Stimulated activated CD8-positive, alpha-beta memory T cell treated with anti-CD3 and anti-CD28 coated beads, Interleukin-4, amount 100 ng/mL, for 1 hour (primary cell): ENCODE measurements at places on chromosomes 5 and 9.

- DNase-seq = no peak
Measured at GRCh38 chr9:135547756-135548736, 2.1 kb downstream of the OBP2A start.

GRCh38 chr5:54520940-54521339, 3.4 kb downstream of the SNX18 start:
- DNase-seq = no peak

GRCh38 chr9:77907585-77907984, 124.0 kb downstream of the GNAQ start:
- DNase-seq = no peak

GRCh38 chr5:98570010-98570409, 203.5 kb upstream of the RGMB start:
- no peak for DNase-seq

DNA sequence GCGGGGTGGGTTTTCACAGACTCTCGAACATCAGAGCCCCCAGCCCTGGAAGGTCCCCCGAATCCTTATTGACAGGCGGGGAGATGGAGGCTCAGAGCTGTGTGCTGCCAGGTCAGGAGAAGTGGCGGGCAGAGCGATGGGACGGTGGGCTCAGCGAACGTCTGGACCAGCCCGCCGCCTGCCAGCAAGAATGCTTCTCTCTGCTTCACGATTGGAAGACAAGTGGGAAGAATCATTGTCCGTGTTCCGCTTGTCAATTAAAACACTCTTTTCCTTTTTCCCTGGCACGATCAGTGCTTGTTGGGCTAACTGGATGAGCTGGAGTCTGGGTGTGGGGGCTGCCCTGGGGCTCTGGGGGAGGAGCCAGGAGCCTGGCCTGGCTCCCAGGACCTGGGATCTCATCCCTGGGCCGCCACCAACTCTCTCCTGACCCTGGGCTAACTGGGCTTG, 1.6 kb downstream of the COL5A1 start:
- DNase-seq = no peak

DNA sequence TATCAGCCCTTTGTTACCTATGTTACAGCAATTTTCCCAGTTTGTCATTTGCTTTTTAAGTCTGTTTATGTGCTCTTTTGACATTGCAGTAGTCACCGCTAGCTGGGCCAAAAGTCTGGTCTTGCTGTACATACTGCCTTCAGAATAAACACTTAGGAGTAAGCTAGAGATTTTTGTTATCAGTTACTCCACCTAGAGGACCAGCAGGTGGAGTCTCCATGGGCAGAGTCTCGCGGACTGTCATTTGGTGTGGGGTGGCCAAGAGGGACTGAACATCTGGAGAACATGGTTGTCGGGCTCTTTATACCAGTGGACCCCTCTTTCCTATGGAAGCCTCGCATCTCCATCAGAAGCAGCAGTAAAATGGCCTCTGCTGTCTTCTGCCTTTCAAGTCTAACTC, 10.8 kb upstream of the MGAT1 start:
- no peak for DNase-seq

GRCh38 chr9:76799473-76799872, 35.2 kb downstream of the PCA3 start:
- no peak for DNase-seq

DNA sequence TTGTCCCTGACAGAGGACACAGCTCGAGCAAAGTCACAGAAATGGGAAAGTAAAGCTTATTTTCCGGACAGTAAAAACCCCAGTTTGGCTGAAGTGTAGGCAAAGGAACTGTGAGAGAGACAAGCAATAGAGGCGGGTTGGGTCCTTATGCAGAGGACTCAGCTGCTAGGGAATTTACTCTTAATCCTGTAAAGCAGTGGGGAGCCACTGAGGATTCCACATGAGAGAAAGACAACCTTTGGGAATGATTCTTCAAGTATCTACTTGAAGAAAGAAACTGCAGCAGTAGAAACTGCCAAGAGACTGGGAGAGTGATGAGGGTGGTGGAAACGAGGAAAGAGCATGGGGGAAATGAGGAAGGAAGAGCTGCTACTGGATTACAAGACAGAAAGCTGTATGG, 20.2 kb downstream of the ASTN2 start:
- no peak for DNase-seq

DNA sequence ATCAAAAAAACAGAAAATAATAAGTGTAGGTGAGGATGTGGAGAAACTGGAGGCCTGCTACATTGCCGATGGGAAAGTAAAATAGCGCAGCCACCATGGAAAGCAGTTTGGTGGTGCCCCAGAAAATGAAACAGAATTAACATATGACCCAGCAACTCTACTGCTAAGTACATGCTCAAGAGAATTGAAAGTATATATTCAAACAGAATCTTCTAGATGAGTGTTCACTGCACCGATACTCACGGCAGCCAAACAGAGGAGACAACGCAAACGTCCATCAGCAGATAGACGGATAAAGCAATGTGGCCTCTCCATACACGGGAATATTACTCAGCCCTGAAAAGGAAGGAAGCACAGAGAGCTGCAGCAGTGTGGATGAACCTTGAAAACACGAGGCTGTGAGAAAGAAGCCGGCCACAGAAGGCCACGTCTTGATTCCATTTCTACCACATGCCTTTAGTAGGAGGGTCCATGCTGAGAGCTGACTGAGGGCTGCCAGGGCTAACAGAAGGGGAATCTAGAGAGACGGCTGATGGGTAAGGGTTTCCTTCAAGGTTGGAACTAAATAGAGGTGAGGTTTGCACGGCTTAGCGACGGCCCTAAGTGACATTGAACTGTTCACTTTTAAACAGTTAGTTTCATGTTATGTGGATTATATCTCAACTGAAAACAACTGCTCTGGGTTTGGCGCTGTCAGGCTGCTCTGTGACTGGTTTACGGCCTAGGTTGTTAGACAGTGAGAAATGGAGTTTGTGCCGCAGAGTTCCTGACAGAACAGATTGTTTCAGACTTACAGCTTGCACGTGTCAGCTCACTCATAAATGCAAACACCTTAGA, 29.8 kb downstream of the AHRR start:
- DNase-seq = no peak

DNA sequence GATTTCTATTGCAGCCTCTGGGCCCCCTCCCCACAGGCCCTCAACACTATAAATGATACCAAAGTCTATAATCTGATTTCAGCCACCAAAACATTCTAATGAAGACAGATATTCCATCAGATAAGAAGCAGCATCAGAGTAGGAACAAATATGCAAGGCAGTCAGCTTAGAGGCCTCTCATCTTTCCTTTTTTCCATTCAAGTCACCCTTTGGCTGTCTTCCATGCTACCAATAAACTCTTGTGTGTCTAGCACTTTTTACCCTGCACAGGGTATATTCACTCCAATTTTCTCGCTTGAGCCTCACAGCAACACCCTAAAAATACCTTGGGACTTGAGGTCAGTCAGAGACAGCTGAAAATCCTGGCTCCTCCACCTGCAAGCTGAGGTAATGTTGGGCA, 193.7 kb downstream of the BRINP1 start:
- no peak for DNase-seq

DNA sequence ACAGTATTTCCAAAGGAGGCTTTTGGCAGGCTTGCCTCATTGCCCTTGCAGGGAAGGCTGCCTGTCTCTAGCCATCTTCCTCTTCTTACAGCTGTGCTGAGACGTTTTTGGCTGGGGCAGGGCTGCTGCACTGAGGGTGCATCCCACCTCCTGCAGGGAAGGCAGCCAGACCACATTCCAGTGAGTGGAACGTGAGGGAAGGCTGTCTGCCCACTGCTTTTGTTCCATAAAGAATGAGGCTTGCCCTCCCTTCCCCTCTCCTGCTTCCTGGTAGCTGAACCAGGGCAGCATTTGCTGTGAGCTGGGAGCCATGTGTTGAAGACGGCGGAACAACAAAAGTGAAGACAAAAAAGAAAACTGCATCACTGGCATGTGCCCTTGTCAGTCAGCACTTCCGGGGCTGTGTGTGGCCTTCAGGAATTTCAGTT, 16.8 kb downstream of the MGAT1 start:
- DNase-seq = no peak

GRCh38 chr9:107546859-107547258, 57.3 kb upstream of the KLF4 start:
- no peak for DNase-seq

DNA sequence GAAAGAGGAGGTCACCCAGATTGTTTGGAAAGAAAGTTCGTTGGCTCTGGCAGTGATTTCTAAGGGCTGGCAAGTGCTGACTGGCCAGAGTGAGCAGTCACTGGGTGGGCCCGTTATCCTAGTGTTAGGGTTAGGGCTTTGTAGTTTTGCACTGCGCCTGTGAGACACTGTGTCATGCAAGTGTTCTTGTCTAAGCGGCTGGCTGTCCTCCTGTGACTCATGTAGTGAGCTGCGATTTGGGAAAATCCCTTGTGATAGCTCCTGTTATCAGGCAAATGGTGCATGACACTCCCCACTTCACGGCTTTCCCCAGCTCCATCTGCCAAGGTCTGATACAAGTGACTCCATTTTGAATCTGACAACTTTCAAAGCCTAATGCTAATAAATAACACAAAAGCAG, 526.0 kb upstream of the ADAMTS16 start:
- no peak for DNase-seq

- DNase-seq = no peak
Measured at GRCh38 chr5:79728396-79728795, 38.8 kb downstream of the CMYA5 start.

DNA sequence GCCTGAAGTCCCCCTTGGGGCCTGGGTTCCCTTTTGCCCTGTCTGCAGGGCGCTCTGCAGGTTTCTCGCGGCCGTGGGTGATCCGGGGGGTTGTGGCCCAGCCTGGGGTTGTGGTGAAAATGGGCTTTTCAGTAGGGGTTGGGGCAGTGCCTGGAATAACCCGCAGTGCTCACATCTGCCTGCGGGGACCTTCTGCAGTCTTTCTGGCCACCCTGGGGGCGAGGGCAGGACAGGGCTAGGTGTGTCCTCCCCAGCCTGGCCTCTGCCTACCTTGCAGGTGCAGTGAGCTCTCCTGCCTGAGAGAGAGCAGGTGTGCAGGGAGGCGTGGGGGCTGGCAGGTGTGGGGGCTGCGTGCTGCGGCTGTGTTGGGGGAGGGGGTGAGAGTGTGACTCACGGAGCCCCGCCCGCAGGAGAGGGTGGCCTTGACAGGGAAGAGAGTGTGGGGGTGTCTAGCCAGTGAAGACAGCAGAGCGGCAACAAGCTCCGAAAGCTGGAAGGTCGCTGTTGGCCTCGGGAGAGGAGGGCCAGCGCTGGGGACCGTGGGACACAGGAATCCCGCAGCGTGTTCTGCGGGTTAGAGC, 131.4 kb downstream of the MRPL36 start:
- no peak for DNase-seq

GRCh38 chr5:131270809-131271208, 7.0 kb downstream of the CDC42SE2 start:
- no peak for DNase-seq

DNA sequence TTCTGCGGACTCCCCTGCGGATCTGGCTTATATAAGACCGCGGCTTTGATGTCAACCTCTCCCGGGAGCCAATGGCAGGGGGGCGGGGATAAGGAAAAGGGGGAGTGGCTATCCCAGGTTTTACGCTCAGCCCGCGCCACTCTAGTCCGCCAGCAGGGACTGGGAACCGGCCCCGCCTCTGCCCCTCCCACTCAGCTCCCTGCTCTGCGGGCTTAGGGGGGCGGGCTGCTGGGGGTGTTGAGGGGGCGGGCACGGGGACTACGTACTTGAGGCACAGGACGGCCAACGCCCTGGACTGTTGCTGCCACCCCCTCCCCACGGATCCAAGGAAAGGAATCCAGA, at the start of gene HAND1:
TSS of gene HAND1 (minus strand) at position 4 of the 342 bp plus-strand sequence. CDS start 219 bp downstream, outside the sequence.
- no peak for DNase-seq

DNA sequence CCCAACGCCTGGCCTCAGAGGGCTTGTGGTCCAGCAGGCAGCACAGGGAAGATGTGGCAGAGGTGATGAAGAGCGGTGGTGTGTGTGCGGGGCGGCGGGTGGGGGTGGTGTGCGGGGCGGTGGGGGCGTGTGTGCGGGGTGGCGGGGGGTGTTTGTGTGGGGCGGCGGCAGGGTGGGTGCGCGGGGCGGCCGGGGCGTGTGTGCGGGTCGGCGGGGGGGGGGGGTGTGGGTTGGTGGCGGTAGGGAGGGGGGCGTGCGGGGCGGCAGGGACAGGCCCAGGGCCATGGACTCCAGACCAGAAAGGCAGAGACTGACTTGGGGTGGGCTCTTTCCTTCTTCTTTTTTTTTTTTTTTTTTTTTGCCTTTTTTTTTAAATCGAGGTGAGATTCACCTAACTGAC, 4.5 kb upstream of the NACC2 start:
- no peak for DNase-seq

- DNase-seq = no peak
Measured at GRCh38 chr5:87233143-87233542, 34.5 kb upstream of the RASA1 start.

DNA sequence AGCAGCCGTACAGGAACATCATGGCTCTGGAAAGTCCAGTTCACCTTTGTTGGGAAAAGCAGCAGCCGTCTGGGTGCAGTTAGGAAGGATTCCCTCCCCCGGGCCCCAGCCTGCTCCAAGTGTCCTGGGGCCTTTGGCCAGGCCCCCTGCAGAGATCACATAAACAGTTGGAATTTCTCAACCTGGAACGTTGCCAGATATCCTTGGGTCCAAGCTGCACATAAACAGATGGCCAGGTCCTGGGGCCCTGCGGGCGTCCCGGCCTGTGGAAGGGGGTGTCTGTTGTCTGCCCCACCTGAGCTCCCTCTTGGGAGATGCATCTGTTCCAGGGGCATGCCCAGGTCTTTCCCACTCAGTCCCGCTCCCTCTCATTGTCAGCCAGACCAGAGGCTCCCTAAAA, 92.7 kb downstream of the COL5A1 start:
- no peak for DNase-seq

- DNase-seq = no peak
Measured at GRCh38 chr5:150619359-150620230, 20.9 kb upstream of the SYNPO start.

DNA sequence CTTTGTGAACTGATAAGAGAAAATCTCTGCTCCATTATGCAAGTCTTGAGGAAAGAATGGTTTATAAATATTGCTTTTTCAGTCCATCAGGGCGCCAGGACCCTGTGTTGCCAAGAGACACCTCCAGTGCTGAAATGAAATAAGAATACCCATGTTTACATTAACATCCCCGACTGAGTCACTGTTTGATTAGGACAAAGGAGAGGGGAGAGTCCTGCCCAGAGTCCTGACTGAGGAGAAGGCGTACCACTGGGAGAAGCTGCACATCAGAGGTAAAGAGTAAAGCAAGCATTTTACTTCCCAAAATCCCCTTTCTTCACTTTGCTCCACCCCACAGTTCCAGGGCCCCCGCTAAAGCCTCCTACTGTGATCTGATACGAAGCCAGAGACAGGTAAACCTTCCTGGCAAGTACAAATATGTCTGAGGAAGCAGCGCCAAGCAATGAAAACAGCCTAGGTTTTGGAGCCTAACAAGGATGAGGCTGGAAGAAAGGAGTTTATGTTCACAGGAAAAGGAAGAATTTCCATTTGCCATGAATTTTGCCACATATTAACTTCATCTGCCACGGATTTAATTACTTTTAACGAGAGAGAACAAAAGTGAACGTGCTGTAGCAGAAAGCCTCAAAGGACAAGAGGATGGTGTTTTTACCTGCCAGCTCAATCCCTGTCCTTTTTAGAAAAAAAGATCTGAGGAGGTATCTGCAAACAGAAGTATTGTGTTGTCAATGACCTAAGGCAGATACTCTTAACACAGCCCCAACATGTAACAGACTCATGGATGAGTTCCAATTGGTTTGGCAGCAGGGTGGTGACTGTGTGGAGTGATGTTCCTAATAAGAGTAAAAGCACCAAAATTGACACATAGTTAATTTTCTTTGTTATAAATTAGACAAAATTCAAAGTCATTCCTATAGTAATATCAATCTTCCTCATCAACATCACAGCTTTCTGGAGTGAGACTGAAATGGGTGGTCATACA, 209.4 kb upstream of the TLE4 start:
- no peak for DNase-seq
